ENCODE measurements at places on chromosomes 13 and 19.

DNA sequence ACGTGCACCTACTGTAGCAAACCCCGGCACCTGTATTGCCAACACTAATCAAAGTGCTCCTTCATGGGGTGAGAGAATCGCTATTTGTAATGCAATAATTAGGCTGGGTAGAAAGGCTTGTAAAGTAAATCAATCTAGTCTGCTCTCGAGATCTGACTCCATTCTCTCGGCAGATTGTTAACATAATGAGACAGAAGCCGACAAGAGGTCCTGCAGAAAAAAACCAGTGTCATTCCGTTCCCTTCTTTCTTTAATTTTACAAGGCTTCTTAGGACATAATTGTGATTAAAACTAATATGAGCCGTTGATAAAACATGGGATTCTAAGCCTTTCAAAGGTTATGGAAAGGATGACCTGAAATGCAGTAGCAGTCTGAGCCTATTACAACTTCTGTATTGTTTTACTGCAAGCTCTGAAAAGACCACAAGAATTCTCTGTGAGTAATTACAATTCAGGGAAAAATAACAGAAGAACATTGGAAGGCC lies 530.0 kb downstream of the PCDH9 start:
- no peak for DNase-seq

DNA sequence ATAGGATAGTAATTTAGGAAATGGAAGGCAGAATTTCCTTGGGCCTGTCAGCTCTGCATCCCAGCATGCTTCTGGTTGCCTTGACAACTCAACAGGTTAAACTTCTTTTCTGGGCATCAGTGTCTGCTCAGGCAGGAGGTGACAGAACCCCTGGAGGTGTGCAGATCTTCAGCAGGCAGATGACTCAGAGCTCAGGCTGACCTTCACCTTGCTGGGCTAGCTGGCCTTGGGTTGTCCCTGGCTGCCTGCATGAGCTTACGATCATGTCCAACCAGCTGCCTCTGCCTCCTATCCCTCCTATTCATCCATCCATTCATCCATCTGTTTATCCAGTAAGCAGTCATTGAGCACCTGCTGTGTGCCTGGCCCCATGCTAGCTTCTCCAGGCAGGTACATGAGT lies 81.2 kb upstream of the KCTD15 start:
- DNase-seq, result no peak

DNA sequence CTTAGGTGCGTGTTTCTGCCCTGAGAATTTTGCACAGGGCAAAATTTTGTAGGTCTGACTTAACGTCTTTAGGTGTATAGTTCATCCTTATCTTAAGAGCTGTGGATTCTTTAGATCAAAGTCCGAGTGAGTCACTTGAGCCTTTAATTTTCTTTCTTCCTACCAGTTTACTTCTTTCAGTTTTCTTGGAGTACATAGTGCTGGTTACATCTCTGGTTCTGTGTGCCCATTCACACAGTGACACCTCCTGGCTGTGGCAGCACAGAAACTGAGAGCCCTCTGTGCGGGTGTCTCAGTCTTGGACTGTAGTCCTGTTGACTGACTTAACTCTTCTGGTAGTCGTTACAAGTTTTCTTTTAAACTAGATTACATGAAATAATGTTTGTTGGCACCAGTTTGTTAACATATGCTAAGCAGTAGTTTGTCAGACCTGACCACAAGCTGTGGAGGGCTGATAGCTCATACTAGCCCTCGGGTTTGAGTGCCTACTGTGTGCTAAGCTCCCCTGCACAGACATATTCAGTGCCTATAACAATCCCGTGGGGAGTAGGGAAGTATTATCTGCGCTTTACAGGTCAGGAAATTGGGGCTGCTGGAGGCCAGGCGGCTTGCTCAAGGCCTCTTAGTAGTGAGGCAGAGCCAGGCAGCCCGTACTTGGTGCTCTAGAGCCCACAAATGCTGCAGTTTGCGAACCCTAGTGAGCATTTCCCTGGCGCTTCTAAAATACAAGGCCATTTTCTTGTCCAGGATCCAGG lies 1.6 kb downstream of the GATAD2A start:
- no peak for DNase-seq

GRCh38 chr19:55116859-55117662 lies at the start of gene PPP1R12C:
Gene PPP1R12C, minus strand, starts transcription at chr19:55117637. Its CDS starts 94 bp downstream, at chr19:55117543.
- no peak for DNase-seq

- DNase-seq, result no peak
Measured at GRCh38 chr19:56377105-56377924, 16.0 kb downstream of the ZNF582 start.

DNA sequence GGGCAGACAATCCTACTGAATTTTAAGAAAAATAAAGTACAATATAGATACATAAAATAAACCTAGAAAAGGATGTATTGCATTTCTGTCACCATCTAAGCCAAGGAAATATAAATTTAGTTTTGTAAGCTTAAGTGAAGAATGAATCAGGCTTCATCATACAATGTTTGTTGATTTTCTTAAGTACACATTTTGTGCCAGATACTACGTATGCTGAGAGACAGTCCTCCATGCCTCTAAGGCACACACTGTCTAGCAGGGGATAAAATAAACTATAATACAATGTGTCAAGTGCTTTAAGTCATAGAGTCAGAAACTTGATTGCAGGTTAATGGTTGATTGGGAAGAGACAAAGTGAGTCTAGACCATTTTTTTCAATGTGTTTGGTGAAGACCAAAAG lies 465.7 kb downstream of the TBC1D4 start:
- no peak for DNase-seq

DNA sequence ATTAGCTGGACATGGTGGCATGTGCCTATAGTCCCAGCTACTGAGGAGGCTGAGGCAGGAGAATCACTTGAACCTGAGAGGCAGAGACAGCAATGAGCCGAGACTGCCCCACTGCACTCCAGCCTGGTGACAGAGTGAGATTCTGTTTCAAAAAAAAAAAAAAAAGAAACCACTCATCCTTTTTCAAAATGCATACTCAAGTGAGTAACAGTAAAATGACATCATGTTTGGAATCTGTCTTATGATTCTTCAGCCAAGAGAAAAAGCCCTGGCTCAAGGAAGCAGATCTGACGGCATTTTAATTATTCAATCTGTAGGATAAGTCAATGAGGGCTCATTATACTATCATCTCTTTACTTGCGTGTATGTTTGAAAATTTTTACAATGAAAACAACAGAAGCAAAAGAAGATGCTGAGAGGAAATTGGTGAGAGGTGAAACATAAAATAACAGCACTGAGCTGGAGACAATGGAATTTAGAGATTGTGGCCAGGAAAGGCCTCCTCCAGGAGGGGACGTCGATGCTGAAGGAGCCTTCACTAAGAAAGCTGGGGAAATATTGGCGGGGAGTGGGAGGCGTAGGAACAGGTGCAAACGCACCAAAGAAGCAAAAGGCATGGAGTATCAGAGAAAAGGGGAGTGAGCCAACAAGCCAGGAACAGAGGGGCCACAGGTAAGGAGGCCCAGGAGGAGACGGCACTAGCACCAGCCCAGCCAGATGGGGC lies 12.9 kb upstream of the CCNE1 start:
- no peak for DNase-seq

GRCh38 chr13:105918842-105919741 lies 616.4 kb downstream of the EFNB2 start:
- no peak for DNase-seq

GRCh38 chr19:43774103-43774939 lies 6.5 kb downstream of the KCNN4 start:
- DNase-seq, result peak; percentile 76

DNA sequence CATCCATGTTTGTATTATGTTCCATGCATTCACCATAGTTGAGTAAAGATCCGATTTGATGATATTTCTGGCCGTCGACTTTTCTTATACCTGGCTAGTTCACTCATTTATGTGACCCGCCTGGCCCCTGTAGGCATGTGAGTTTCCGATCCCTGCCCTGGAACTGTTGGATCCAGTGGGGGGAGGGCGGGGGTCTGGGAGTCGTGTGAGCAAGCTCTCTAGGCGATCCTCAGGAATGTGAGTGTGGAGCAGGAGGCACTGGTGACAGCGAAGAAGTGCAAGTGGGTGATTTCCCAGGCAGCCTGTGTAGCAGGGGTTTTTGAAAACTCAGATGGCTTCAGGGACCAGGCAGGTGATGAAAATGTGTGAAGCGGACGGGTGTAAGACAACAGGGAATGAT lies 10.6 kb upstream of the PTOV1 start:
- DNase-seq, result no peak

DNA sequence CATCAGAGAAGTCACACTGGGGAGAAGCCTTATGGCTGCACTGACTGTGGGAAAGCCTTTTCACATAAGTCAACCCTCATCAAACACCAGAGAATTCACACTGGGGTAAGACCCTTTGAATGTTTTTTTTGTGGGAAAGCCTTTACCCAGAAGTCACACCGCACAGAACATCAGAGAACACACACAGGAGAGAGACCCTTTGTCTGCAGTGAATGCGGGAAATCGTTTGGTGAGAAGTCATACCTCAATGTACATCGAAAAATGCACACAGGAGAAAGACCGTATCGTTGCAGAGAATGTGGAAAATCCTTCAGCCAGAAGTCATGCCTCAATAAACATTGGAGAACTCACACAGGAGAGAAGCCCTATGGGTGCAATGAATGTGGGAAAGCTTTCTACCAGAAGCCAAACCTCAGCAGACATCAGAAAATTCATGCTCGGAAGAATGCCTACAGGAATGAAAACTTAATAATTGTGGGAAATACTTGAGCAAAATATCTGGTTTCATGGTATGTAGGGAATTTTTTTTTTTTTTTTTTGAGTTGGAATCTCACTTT lies 30.7 kb downstream of the ZNF793 start:
- no peak for DNase-seq

DNA sequence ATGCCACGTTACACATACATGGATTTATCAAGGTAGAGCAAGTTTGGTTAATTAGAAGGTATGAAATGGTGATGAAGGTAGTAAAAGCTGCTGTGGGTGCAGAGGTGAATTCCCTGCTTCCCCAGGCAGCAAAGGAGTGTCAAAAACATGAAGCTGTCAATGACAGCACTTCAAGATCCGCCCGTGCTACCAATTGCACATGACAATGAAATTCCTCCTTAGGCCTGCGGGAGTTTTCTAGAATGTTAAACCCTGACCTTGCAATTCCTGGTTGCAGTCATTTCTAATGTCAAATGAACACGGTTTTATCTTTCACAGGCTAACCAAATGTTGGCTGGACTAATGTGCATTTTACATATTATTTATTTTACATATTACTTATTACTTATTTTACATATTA lies 67.7 kb upstream of the LSM14A start:
- no peak for DNase-seq

- no peak for DNase-seq
Measured at GRCh38 chr13:61738236-61738750, 322.6 kb upstream of the PCDH20 start.

GRCh38 chr13:49690133-49690994 lies 922 bp downstream of the EBPL start:
- no peak for DNase-seq

- no peak for DNase-seq
Measured at GRCh38 chr13:33275916-33276315, 9.6 kb downstream of the STARD13 start.

- DNase-seq, result no peak
Measured at GRCh38 chr19:57319869-57320179, 448 bp upstream of the ZNF543 start.

All from right forelimb (tissue), 1 donor.